ENCODE measurements at places on chromosomes 3 and 15.

GRCh38 chr15:99433757-99434450 is 131.9 kb upstream of the MEF2A start:
- no peak for DNase-seq

DNA sequence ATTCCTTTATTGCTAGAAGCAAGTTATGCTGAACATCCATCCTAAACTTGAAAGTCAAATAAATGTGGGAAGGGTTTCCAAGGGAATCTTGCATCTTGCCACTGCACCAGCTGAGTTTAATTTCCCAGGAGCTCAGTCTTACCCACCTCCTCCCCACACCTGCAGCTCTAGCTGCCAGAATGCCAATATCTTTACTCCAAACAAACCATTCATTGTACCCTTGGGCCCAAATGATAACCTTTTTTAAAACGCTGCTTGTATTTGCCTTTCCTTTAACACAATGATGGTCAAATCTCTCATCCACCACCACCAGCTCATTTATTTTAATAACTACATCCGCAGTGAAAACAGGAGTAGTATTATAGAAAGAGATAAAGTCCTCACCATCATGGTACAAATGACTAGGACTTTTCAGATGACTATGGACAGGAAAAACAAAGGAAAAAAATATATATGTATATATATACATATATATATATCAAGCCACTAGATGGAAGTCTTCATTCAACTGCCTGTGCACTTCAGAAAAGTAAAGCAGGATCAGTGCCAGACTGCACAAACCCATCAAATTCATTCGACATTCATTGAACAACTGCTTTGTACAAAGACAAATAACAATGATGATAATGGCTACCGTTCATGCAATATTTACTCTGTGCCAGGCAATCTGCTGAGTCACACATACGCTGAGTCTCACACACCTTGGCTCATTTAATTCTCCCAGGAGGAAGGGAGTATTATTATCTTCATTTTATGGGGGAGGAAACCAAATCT is 44.0 kb downstream of the BFSP2 start:
- no peak for DNase-seq

DNA sequence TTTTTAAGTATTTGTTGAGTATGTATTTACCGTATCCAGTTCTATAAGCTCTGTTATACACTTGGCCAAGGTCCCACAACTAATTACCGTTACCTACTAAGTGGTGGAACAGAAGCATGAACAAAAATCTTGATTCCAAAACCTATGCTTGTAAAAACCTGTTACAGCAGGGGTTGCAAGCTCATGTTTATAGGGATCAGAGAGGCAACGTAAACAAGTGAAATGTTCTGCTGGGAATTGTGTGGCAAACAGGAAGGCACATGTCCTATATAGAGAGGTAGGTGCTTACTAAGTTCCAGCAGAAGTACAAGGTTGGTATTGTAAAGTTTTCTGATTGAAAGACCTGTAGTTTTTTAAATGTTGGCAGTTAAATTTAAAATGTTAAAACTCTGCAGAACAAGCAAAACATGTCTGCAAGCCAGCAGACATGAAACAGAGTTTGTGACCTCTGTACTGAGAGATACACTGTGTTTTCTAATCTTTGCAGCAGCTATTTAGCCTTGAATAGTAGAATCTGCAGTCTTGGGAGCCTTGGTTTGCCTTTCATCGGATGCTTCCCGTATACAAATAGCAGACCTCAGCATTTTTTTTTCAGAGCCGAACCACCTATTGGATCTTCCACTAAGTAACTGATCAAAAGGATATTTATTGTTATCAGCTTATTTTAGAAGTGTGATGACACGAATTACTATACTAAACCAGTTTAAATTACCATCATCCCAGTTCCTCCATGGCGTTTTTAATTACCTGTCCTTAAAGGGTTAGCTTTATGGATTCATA is 11.4 kb downstream of the IREB2 start:
- DNase-seq = no peak

- DNase-seq = no peak
These were observed 239.5 kb downstream of the CHL1 start for GRCh38 chr3:436053-436452.

GRCh38 chr15:77573802-77574201 is 58.9 kb downstream of the LINGO1 start:
- no peak for DNase-seq

DNA sequence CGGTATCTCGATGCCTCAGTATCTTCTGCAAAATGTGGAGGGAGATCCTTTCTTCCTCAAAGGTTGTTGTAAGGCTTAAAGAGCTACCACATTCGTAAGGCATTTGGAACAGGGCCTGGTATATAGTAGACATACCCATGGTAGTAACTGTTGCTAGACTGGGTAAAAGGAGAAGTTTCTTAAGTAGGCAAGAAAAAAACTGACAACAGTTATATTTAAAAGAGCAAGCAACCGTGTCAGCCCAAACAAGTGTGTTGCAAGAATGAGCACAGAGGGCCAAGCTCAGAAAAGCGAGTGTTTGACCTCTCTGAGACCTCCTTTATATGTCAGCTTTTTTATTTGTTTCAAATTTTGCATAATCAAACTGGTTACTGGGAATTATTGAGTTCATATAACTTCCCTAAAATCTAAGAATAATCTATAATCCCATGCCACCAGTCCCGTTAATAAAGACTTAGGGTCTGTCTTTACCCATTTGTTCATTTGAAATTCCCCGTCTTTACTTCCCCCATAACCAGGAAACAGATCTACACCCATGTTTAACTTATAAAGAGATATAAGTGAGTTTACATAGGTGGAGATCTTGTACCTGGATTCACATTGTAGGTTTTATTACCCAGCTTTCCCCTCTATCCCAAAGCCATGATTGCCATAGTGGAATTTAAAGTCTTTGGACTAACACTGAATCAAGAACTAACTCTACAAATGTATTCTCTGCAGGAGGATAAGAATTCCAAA is 7.3 kb downstream of the B3GNT5 start:
- no peak for DNase-seq

DNA sequence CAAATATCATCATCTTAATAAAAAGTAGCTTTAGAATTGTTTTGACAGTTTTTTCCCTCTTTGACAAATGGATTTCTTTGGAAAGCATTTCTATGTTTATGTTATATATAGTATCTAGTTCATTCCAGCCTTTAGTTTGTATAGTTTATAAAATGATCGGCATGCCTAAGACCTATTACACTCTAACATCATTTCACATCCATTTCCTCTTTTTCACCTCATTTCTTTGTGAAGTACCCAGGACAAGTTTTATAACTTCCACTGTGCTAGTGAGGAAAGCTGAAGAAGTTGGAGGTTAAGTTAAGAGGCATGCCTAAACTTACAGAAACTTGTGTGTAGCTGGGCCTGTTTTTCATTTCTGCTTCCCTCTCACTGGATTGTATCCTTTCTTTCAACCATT is 178.4 kb downstream of the TP63 start:
- DNase-seq = no peak

DNA sequence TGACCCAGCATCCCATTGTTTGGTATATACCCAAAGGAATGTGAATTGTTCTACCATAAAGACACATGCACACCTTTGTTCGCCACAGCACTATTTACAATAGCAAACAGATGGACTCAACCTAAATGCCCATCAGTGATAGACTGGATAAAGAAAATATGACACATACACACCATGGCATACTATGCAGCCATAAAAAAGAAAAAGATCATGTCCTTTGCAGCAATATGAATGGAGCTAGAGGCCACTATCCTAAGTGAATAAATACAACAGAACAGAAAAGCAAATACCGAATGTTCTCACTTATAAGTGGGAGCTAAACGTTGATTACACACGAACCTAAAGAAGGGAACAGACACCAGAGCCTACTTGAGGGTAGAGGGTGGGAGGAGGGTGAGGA is 11.4 kb upstream of the USF3 start:
- no peak for DNase-seq

GRCh38 chr3:57949785-57950615 is 58.2 kb upstream of the FLNB start:
- no peak for DNase-seq

DNA sequence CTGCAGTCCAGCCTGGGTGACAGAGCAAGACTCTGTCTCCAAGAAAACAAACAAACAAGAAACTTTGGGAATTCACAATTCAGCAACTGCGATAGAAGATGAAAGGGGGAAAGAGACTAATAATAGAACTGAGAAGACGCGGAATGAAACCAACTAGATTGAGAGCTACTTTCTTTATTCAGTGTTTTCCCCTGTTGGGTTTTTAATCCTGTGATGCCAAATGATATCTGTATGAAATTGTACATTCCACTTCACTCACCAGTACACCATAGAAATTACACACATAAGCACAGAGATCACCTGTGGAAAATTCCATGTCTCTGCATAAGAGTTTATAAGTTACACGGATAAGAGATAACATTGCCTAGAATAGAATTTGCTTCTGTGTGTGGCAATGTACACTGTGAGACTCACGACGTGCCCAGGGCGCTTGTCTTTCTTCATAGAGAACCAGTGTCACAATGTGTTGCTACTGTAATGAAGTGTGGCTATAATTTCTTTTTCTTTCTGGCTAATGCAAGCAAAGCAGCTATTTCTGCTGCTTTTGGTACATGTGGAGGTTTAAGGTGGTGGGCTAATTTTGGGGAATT is 17.7 kb upstream of the CHST2 start:
- no peak for DNase-seq

- no peak for DNase-seq
These were observed 45.2 kb upstream of the PFN2 start for GRCh38 chr3:150015901-150016300.

DNA sequence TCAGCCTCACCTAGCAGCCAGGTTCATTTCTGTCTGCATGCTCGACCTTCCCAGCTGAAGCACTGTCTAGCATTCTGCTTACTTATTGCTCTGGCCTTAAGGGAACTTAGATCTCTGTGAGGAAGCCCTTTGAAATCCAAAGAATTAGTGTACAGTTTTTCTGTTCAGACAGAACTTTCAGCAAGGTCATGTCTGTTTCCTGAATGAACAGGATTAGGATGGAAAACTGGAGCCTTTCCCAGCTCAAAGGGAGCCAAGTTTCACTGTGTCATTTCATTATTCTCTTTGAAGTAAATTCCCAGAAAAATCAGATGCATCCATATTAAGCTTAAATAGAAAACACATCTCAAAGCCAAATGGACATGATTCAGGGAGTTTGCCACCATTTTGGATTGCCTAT is 457.3 kb upstream of the KCNMB2 start:
- DNase-seq = no peak

DNA sequence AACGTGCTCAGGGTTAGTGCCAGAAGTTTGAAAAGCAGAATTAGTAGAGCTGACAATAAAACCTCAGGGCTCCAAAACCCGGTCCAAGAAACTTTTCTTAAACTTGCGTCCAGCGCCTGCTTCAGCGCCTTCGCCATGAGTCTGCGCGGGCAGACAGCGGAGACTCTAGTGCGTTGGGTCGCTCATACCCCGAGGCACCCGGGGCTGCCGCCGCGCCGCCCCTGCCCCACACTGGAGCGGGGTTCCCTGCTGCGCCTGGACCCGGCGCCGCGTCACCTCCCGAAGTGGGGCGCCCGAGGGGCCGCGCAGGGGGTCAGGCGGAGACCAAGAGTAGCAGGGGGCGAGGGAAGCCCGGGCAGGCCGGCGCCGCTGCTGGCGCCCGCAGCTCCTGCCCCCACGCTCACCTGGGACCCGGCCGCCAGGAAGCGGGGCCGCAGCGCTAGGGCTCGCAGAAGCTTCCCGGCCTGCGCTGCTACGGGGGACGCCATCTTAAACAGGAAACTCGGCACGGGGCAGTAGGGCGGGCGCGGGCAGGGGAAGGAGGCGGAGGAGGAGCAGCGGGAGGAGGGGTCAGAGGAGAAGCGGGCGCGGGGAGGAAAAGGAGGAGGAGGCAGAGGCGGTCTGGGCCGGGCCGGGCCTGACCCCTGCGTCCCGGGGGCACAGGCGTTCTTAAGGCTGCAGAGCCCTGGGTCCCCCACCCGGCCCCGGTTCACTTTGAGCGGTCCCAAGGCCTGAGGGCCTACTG is at the start of gene SUCLG2:
Gene SUCLG2 (minus strand): TSS at position 514 of the 745 bp plus-strand sequence. CDS start 26 bp downstream, at position 488.
- peak; percentile 69 for DNase-seq

GRCh38 chr3:16305111-16305541 is 40.1 kb downstream of the OXNAD1 start:
- DNase-seq = no peak

- DNase-seq = no peak
These were observed 8.0 kb upstream of the MESP2 start for GRCh38 chr15:89768071-89768500.

- no peak for DNase-seq
These were observed 256.4 kb downstream of the MEX3B start for GRCh38 chr15:81789403-81789802.

GRCh38 chr3:111976254-111976653 is 2.6 kb upstream of the ABHD10 start:
- DNase-seq = no peak

Data from stimulated activated CD8-positive, alpha-beta memory T cell treated with anti-CD3 and anti-CD28 coated beads, Interleukin-12 subunit alpha, Interleukin-12 subunit beta, amount 100 ng/mL, for 1 hour (primary cell).